ENCODE measurements at places on chromosomes 6 and 20.

GRCh38 chr6:150069706-150070105 lies 785 bp upstream of the ULBP3 start:
- no peak for DNase-seq

DNA sequence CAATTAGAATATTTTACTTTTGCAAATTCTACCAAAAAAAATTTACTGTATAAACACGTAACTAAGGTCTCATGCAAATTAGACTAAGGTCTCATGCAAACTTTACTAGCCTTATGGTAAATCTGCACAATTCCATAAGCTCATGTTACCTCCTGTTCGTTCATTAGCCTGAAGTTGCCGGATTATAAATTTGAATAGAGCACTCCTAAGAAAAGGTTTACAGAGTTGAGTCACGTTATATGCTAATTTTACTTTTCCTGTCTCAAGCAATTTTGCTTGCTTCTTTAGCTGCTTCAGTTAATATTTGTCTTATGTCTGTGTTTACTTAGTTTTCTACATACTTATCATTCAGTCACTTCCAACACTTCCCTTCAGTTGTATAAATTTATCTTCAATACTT lies 1434.0 kb upstream of the EYS start:
- DNase-seq = no peak

- peak; percentile 31 for DNase-seq
Observed at GRCh38 chr6:15389765-15390723, 144.2 kb downstream of the JARID2 start.

GRCh38 chr20:52779125-52779524 lies 193.0 kb upstream of the TSHZ2 start:
- no peak for DNase-seq

DNA sequence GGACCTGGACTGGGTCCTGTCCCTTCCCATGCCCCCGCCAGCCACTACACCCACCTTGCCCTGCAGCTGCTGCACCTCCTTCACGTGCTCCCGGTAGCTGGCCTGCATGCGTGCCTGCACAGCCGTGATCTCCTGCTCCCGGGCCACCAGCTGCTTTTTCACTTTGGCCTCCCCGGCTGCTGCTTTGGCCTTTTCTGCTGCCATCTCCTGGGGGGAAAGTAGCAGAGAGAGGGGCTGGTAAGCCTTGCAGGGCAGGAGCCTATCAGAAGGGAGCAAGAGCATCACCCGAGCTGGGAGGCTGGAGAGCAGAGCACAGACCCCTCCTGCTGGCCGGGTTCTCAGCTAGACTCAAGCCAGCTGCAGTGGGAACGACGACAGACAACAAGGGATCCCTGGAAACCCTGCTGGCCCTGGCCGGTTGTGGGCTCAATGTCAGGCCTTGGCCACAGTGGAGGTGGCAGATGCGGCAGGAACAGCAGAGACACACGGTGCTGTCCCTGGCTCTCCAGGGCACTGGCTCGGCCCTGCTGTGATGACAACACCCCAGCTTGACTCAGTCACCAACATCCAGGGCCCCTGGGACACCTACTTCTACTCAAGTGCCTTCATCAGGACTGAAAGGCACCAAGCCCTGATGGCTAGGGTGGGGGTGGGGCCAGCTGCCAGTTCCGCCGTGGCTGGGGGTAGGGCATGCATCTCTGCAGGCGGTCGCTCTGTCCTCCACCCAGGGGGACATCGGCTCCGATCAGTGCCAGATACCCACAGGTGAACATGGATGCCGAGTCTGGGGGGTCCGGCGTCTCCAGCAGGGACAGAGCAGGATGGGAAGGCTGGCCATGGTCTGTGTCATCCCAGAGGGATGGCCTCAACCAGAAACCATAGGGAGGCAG lies 45.3 kb downstream of the RRBP1 start:
- peak; percentile 23 for DNase-seq

- DNase-seq = no peak
Observed at GRCh38 chr6:163757520-163757919, 343.0 kb downstream of the QKI start.

- no peak for DNase-seq
Observed at GRCh38 chr6:15077006-15077405, 168.9 kb upstream of the JARID2 start.

- no peak for DNase-seq
Observed at GRCh38 chr6:26328265-26328844, 36.6 kb upstream of the BTN3A2 start.

DNA sequence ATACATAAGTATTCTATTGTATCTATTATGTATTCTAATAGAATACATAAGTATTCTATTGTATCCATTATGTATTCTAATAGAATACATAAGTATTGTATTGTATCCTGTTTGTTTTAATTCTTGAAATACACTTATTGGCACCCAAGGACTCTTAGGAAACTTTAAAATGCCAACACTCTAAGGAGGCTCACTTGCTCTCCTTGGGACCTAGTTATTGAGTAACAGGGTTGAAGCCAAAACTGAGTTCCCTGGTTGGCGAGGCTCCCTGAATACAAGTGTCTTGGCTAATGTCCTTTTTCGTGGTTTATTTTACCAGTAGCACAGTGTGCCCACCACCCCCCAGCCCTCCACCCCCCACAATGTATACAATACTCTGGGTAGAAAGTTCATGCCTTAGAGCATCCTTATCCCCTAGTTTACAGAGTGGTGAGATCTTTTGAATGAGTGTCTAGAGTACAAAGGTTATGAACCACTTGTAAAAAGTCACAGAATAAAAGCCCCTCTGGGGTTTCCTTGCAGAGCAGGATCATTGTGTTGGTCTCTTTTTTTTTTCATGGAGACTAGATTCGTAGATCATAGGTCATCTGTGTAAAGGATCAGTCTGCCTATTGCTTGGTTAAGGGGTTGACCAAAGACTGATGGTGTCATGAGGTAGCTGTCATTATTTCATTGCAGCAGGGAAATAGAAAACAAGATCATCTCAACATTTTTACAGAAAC lies 32.5 kb upstream of the PRDM1 start:
- no peak for DNase-seq

GRCh38 chr20:24443436-24443835 lies 26.0 kb upstream of the SYNDIG1 start:
- DNase-seq = no peak

DNA sequence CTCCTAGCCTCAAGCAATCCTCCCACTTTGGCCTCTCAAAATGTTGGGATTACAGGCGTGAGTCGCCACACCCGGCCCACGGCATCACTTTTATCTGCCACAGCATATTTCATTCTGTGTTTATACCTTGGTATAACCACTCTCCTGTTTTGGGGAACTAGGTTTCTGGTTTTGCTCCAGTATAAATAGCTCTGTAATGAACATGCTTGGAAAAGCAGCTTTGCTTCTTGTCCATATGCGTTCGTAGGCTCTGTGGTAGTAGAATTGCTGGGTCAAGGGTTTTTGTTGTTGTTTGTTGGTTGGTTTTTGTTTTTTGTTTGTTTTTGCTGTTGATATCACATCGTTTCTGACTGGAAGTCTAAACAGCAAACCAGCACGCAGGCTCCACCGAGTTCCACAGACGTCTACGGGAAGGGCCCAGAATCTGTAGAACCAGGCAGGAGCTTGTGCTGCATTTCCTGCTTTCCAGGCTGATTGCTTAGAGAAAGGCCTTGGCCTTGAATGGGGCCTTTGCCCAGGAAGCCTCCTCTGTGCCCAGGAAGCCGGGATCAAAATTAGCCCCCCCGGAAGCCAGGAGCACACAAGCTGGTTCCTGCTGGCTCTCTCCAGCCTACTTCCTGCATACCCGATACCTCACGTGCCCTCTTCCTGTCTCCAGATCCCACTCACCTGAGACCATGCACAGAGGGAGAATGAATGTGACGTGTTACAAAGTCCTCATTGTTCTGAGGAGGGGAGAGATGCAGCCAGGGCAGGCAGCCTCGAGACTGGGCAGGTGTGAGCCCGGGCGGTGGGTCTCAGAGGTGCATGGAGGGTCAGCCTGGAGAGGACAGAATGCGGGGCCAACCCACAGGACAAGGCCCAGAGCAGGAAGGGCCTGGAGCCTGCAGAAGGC lies 34.7 kb downstream of the AAR2 start:
- no peak for DNase-seq

DNA sequence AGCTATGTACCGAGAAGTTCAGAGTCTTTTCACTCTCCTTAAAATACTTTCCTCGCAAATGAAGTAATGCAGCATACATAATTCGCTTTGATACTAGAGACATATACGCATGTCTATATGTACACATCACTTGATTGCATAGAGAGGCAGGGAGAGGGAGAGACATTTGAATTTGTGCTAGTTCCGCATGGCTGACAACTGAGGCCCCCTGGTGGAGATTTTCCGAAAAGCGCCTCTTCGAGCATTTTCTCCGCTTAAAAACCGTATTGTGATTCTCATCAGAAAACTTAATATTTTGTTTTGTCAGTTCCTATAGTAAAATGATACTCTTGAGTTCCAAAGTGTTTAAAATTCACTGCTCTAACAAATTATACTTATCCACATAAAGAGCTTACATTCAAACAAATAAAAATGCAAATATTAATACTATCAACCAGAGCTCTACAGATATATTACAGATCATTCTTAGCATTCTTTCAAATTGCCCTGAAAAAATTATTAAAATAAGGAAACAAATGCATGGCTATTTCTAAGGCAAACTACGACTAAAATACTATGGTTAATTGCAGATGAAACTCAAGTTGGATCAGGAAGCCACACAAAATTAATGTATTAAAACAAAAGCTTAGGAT lies 637 bp downstream of the MYLK4 start:
- peak; percentile 5 for DNase-seq

DNA sequence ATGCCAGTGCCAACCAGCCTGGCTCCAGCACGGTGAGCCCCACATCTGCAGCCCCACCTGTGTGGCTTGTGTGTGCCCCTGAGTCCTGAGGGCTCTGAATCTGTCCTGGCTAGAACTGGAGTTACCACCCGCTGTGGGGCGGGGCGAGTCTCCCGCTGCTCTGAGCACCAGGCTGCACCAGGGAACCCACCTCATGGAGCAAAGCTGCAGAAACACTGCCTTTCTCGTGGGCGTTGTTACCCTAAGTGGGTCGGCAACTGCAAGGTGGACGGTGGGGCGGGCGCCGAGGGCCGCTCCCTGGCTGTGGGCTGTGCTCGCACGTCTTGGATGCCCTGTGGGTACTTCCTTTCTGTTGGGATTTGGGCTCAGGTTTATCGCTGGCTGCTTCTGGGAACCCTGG lies 12.7 kb upstream of the ZBTB46 start:
- DNase-seq = no peak

- no peak for DNase-seq
Observed at GRCh38 chr6:160173806-160174527, 52.4 kb downstream of the SLC22A1 start.

Measured in NCI-H2171 (cell line).